Stimulated activated naive CD8-positive, alpha-beta T cell treated with anti-CD3 and anti-CD28 coated beads, Interleukin-15, amount 100 ng/mL, for 72 hours (primary cell): ENCODE measurements at places on chromosomes 6 and 20.

DNA sequence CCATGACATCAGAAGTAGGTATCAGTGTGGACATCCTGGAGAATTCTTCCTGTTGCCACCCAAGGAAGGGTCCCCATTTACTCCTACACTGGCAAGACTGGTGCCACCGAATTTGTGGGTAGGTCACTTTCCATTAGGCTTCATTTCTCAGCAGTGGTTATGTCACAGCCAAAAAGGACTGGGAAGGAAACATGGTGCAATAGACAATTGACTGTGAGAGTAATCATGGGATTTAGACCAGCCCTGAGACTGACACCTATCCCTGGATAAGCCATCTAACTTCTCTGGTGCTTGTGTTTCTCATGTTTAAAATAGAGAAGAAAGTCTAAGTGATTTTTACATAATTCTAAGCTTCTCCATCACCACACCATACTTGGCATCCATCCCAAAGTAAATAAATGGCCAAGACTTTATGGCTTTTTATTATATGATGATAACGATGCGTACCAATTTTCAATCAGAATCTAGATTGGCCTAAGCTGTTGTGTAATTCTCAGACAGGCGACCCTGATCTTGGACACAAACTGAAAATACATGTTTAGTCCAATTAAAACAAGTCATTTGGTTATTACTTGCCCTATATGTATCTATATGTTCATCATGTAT is 10.2 kb downstream of the SMPDL3A start:
- DNase-seq, result no peak

GRCh38 chr20:19212821-19213502 is 520 bp downstream of the SLC24A3 start:
- peak; percentile 17 for DNase-seq

- no peak for DNase-seq
Measured at GRCh38 chr6:168182908-168183612, 104.0 kb upstream of the FRMD1 start.

DNA sequence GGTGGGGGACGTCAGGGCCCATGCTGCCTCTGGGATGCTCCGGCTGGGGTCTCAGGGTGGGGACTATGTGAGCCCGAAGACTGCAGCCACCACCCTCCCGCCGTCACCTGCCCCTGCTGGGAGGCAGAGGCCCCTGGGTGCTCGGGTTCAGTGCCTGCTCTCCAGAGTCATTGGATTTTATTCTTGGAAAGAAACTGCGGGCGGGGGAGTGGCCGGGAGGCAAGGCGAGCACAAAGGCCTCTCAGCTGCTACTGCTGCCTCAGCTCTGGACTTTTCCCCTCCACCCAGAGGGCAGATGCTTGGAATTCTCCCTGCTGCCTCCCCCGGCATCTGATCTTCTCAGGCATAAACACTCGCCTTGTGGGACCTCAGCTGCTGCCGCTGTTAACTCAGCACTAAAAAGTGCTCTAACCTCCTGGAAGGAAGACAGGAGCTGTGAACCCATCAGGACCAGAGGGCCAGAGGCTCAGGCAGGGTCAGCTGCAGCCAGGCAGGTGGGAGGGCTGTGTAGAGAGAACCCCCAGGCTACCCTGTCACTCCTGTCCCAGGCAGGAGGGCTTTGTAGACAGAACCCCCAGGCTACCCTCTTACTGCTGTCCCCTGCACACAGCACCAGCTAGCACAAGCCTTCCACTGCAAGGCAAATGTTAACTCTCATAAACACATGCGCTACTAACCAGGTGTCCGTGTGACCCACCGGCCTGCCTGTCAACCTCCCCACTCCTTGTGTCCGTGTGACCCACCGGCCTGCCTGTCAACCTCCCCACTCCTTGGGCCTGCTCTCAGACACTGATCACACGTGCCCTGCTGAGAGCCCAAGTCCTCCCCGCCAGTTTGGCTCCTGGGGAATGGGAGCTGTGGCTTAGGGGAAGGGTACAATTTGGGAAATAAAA is 9.4 kb upstream of the FRMD1 start:
- no peak for DNase-seq

DNA sequence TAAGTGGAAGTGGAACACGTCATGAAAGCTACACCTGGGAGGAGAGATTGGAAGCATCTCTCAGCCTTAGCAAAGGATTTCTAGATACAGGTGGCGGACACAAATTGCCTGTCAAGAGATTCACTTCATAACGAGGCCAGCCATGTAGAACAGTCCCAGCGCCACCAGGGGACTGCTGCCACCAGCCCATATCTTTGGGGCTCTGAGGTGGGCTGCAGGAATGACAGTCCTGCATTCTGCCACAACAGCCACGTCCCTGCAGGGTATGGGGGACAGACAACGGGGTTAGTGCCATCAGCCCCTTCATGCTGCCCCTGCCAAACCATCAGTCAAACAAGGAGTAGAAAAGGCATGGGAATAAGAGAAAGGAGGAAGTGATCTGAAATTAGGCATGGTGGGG is 81.2 kb upstream of the SASH1 start:
- no peak for DNase-seq

DNA sequence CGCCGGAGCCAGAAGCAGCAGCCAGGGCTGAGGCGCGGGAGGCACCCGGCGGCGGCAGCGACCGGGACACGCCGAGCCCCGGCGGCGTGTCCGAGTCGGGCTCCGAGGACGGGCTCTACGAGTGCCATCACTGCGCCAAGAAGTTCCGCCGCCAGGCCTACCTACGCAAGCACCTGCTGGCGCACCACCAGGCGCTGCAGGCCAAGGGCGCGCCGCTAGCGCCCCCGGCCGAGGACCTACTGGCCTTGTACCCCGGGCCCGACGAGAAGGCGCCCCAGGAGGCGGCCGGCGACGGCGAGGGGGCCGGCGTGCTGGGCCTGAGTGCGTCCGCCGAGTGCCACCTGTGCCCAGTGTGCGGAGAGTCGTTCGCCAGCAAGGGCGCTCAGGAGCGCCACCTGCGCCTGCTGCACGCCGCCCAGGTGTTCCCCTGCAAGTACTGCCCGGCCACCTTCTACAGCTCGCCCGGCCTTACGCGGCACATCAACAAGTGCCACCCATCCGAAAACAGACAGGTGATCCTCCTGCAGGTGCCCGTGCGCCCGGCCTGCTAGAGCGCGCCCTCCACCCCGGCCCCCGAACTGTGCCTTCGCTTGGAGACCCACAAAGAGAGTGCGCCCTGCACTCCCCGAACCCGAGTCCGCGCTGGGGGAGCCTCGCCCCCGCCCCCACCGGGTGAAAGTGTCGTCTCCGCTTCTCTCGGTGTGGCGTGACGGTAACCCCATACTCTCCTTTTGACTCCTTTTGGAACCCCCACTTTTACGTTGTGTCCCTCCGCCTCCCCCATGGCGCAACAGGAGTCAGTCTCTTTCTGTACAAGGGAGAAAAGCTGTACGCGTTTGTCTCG is 1.6 kb downstream of the INSM1 start:
- peak; percentile 37 for DNase-seq

DNA sequence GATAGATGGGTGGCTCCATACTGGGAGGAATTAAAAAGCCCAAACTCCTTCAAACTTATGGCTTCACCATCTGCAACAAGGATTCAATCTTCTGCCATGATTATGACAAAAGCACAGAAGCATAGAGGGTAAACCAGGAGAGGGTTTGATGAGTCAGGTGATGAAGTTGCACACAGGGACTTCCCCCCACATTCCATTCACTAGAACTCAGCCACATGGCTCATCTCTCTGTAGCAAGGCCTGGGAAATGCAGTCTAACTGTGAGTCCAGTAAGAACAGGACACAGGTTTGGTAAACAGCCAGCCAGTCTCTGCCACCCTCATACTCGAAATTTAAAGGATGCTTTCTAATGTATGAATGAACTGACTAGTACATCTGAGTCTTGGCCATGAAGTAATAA is 142.9 kb downstream of the HIVEP2 start:
- no peak for DNase-seq

GRCh38 chr6:132515386-132515785 is 2.5 kb upstream of the STX7 start:
- no peak for DNase-seq

- DNase-seq, result no peak
Measured at GRCh38 chr20:49381558-49382493, 100.6 kb downstream of the KCNB1 start.

- DNase-seq, result no peak
Measured at GRCh38 chr6:29537714-29538403, 21.7 kb downstream of the UBD start.

DNA sequence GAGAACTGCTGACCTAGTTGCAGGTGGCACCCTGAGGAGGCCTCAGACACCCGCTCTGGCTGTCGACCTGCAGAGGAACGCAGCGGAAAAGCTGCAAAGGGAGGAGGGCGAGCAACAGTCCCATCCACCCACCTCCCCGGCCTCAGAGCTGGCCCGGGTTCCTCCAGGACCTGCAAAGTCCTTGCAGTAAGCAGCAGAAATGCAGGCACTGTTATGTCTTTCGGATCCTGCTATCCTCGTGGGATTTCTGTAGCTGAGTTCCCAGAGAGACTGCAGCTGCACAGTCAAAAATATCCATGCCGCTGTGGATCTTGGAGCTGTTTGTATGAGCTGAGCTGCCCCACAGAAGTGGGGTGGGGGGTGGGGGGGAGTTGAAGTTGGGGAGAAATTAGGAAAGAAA is 251.3 kb downstream of the ANKRD60 start:
- no peak for DNase-seq

DNA sequence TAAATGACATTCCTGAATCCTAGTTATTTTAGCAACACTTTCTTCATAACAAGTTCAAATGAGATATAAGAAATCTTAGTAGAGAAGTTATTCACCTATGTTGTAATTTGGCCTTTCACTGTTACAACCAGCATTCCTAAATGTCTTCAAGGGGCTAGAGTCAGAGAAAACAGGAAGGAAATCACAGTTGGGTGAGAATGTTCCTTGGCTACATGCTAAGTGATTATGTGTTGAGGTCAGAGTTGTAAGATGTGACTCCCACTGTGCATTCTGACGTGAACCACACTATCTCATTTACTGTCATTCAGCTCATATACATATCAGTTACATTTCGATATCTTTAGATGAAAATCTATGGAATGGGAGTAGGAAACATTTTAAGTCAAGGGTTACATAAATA is 51.0 kb upstream of the MLIP start:
- no peak for DNase-seq

- DNase-seq, result no peak
Measured at GRCh38 chr6:451336-451735, 59.8 kb downstream of the IRF4 start.

DNA sequence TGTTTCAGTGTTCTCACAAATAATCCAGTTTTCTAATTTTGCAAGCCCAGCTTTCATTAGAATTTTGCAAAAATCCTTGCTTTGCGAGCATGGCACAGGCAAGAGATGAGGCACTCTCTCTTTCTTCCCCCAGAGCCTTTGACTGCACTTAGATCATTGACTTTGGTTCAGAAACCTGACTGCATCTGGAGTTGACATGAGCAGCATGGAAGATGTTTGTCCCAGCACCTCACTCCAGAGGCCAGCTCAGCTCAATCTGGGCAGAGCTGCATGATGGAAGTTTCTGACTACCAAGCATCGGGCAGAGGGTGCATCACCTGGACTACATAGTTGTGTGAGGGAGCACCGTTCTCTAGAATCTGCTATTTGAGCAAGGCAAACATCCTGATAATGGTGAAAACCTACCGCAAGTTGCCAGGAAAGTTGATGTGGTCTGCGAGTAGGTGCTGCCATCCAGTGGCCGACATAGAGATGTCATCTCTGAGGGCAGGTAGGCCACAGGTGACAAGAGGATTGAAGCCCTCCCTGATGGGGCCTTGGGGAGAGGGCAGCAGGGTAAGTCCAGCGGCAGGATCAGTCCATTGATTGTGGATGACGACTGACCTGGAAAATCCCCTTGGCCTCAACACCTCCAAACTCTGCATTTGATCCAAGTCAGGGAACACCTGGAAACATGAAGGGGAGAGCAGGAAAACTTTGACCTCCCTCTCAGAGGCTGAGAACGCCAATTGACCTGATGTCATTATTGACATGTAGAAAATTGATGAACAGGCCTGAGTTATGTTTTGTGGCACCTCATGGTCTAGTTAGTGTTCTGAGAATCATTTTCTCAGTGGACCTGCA is 3.8 kb upstream of the LPA start:
- peak; percentile 18 for DNase-seq

GRCh38 chr6:75282706-75283105 is 1.9 kb downstream of the TMEM30A start:
- no peak for DNase-seq

GRCh38 chr6:84228198-84228543 is 728 bp upstream of the CEP162 start:
- DNase-seq, result no peak

- no peak for DNase-seq
Measured at GRCh38 chr20:38308047-38308438, 4.1 kb downstream of the BPI start.

DNA sequence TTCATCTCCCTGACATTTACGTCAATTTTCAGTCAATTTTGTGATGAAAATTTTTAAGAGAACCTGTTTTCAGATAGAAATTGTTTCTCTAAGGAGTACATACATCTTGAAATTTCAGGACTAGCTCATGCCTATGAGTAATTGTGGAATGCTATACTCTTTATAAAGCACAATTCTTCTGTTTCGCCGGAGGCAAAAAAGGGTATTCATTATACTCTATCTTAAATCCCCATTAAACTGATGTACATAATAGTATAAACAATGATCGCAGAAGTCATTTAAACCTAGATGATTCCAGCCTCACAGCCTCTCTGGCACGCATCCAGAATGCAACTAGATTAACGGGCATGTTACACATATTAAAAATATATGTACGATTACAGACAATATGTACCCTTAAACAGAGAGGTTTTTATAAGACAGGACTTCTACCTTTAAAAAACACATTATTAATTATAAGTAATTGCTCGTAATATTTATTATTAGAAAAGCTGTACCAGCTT is 62.6 kb downstream of the NRSN1 start:
- DNase-seq, result no peak

DNA sequence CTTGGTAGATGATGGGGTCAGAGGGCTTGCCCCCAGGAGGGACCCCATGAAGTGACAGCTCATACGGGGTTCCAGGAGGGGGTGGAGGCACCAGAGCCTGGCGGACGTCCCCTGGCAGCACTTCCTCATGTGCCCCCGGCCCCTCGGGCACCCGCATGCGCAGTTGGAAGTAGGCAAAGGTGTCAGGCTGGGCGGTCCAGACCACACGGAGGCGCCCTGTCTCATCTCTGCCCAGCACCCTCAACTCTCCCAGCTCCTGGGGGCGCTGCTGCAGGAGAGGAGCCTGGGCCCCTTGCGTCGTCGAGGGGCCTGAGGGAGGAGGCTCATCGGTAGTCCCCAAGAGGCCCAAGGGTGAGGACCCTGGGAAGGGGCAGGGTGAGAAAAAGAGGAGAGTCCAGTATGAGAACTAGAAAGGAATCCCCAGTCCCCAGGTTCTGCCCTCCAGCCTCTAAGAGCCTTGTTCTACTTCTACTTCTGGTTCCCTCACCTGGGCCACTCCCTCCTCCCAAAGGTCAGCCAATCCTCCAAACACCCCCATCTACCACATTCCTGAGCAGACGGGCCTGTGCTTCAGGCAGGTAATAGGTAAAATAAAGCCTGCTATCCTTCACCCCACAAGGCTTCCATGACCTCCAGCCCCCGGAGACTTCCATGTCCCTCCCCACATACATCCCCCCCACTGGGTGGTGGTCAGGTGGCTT is 23.2 kb downstream of the TNXB start:
- DNase-seq, result no peak
